ENCODE measurements at places on chromosomes 2 and 18.

DNA sequence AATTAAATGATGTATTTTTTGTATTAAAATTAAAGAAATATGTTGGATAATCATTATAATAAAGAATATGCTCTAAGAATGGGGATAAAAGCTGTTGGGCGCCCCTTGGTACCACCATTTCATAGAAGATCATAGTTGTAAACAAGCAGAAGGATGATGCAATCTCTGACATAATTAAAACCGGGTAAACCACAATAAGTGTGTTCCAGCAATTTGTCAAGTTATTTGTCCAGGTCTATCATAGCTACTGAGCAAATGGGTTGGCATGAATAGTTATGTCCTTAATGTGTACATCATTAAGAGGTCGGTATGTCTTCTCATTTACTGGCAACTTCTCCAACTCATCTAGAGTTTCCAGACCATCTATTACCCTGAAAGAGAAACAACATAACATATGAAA, 6.7 kb upstream of the CLK1 start:
- DNase-seq = no peak

- no peak for DNase-seq
These were observed 205.9 kb upstream of the EPHA4 start for GRCh38 chr2:221778025-221778424.

DNA sequence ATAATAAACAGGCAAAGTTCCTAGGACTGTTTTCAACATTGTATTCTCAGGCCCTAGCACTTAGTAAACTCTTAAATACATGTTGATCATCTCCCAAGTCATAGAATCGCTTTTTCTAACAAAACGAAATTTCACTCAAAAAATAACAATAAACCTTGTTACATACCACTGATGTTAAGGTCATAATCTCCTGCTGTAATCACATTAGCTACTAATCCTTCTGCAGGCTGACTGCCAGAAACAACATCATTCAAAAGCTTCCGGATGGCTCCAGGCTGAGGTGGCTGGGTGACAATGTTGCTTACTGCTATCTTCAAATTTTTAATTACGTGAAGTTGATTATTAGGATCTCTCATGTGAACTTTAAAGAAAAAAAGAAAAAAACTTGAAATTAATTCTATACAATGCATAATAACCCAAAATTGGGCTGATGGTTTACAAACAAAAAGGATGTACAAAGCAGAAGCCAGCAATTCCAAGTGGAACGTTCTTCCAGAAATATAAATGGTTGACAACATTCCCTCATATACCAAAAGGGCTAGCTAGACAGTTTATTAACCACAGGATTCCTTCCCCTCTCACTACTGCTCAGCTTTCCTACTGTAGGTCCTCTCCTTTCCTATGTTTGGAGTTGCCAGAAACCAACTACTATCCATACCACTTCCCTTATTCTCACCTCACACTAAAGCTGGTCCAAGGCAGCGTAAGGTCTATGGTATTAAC, 11.6 kb downstream of the TRAPPC8 start:
- DNase-seq = no peak

- DNase-seq = peak; percentile 22
These were observed 725 bp downstream of the SLC66A2 start for GRCh38 chr18:79950515-79951341.

GRCh38 chr18:10121028-10121427, 207.2 kb downstream of the VAPA start:
- no peak for DNase-seq

DNA sequence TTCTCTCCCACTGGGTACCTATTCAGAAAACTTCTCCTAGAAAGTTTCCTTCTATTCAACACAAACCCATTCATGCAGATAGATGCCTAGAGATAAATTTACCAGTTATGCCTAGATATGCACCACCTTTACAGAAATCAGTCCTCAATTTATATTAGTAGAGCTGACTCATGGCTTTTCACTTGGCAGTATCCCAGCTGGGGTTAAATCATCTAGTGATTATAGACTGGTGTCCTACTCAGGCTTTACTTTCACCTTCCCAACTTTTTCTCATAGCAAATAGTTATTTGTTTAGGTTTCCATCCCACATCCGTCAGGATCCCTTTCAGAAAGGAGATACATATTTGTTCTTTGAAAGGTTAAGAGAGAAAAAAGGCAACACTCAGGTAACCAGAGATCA, 124.5 kb downstream of the AQP4 start:
- DNase-seq = no peak

GRCh38 chr2:143123911-143124310, 5.3 kb upstream of the ARHGAP15 start:
- no peak for DNase-seq

GRCh38 chr18:42706029-42706608, 409.4 kb downstream of the RIT2 start:
- DNase-seq = no peak

- DNase-seq = no peak
These were observed 22.6 kb downstream of the PLEK start for GRCh38 chr2:68387408-68388350.

DNA sequence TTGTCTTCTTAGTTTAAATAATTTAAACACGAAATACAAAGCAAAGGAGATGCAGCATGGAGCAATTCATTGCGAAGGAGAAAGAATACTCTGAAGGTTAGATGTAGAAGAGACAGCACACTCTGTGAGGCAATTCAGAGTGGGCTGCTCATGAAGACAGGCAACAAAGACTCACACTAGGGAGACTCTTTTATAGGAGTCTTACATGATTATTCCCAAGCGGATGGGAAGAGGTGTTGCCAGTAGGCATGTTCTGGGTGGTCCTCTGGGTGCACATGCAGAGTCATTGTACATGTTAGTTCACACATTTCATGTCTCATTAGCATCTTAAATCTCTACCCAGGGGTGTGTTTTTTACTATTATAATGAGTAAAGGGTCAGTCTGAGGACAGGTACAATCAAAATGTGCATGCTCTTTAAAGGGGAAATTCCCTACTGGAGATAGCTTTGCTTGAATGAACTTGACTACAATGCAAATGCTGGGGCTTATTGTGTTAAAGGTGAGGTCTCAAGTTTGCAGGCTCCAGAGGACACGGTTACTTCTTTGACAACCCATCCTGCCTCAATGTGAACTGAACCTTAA, 275.5 kb downstream of the CDH19 start:
- no peak for DNase-seq

DNA sequence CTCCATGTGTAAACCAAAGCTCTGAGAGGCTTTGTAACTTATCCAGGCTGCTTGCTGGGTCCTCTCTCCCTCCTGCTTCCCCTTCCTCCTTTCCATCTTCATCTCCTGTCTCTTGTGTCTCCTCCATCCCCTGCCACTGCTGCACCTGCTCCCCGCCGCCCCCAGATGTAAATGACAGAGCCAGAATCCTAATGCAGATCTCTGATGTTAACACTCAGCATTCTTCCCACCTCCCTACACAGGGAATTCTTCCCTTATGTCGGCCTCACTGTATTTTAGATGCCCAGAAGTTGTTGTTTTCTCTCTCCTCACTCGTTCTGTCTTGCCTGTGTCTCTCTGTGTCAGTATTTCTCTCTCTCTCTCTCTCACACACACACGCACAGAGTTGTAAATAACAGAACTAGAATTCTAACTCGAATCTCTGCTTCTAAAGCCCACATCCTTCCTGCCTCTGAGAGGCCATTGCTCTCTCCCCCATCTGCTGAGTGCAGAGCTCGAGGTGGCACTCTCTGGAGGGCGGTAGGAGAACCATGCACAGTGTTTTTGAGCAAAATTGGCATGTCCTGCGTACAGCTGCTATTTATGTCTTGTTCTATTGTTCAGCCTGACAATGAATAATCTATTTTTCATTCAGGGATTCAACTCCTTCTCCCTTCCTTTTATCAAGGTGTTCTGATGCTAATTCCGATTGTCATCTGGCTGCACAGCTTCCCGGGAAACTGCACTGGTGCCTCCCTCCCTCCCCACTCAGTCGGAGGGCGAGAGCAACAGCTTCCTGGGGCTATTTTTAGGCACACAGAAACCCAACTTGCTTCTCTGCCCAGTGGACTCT, 219.9 kb downstream of the SH3RF3 start:
- DNase-seq = no peak

- DNase-seq = peak; percentile 69
These were observed 246.1 kb downstream of the EXOC6B start for GRCh38 chr2:72579591-72580180.
